AG09309 (cell line): ENCODE measurements at places on chromosomes 5 and 9.

DNA sequence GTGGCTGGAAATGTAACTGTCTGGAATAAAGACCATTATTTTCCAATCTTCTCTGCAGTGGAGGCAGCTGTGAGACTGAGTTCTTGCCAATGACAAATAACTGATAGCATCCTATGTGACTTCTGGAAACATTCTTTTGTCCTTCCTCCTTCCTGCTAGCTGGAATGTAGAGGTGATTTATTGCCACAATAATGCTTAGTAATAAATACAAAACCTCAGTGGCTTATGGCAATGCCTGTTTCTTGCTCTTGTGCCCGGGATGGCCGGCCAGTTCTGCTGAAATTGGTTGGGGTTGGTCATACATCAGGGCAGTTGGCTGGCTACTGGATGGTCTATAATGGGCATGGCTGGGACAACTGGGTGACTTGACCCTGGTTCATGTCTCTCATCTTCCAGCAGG, 12.2 kb upstream of the TEX48 start:
- no peak for DNase-seq

DNA sequence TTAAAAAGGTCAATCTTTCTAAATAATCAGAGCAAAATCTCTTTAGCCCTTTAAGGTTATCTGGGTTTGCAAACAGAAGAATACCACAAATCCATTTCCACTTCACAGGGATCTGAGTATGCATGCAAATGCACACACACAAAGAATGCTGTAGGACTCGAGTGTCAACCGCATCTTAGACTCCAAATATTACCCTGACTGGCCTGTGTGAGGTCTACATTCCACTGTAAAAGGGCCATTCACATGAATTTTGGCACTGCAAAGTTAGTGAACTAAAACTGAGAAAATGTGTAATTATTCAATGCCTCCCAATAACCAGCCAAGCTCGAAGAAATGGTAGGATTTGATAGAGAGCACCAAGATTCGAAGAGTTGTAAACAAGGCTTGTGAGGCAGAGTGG, 199.9 kb downstream of the AGTPBP1 start:
- DNase-seq, result no peak

DNA sequence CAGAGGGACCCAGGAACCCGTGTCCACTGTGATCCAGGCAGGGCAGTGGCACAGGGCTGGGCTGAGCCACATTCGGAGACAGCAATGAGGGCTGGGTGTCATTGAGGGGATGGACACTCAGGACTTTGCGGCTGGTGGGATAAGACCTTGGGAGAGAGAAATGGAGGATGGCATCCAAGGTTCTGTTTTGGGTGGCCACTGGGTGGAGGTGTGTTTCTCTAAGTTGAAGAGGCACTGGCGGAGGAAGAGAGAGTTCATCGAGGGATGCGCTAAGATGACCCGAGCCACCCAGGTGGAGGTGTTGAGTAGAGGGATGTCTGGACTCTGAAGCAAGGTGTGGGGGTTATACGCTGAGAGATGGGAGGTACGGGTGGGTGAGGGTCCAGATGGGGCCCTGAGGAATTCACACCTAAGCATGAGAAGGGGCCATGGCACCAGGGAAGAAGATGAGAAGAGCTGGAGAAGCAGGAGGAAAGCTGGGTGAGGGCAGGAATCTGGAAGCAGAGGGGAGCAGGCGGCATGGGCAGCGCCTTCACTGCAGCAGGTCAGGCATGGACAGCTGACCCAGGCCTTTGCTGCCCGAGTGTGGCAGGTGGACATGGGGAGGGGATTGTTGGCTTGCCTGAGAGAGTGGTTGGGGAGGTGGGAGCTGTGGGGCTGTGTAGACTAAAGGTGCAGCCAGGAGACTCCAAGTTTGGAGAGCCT, 2.5 kb upstream of the SLC25A48 start:
- no peak for DNase-seq

- DNase-seq, result no peak
These were observed 70.7 kb upstream of the RNF38 start for GRCh38 chr9:36470643-36471290.

DNA sequence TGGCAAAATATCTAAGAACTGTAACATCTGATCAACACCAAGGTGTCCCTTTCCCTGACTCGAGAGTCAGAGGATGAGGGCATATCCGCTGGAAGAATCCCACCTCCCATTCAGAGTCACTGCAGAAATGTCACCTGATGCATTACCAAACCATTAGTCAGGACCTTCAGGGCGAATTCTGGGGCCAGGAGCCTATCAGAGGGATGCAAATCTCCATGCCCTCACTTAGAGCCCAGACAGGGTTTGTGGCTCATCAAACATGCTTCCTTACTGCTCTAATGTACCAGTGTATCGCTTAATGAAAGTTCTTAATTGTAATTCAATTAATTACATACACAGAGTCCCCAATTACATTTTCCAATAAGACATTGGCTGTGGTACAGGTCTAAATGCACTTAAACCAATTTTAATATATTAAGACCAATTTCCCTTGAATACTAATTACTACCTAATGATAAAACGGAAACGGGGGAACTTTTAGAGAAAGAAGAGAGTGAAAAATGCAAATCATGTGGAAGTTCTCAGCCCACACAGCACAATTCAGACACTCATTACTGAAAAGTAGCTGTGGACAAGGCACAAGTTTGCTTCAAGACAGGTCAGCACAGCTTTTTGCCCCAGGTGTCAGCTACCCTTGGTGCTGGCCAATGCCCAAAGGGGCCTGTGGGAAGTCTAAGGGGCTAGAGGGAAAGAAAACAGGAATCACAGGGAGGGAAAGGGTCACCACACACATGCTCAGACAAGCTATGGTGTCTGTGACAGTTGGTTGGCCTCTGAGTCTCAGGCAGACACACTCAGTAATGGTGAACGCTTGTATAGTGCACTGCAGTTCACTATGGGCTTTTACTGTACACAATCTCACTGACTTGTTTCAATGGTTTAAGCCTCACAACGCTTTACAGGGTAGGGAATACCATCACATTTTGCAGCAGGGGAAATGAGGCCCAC, 211.6 kb downstream of the MAPKAP1 start:
- no peak for DNase-seq

GRCh38 chr9:107020040-107020530, 157.1 kb downstream of the ZNF462 start:
- peak; percentile 84 for DNase-seq

DNA sequence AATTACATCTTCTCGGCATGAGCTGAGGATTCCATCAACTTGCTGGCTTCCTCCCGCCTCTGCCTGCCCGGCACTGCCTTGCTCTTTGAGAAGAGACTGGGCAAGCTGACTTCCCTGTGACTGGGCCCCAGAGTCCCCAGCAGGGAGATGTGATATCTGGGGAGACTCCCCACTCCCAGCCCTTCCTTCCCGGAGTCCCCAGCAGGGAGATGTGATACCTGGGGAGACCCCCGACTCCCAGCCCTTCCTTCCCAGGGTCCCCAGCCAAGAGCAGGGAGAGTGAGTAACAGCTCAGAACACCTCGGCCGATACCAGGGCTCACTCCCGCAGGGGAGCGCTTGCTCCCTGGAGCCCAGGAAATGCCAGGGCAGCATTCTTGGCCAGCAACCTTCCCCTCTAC, 90.1 kb upstream of the NEURL1B start:
- no peak for DNase-seq

DNA sequence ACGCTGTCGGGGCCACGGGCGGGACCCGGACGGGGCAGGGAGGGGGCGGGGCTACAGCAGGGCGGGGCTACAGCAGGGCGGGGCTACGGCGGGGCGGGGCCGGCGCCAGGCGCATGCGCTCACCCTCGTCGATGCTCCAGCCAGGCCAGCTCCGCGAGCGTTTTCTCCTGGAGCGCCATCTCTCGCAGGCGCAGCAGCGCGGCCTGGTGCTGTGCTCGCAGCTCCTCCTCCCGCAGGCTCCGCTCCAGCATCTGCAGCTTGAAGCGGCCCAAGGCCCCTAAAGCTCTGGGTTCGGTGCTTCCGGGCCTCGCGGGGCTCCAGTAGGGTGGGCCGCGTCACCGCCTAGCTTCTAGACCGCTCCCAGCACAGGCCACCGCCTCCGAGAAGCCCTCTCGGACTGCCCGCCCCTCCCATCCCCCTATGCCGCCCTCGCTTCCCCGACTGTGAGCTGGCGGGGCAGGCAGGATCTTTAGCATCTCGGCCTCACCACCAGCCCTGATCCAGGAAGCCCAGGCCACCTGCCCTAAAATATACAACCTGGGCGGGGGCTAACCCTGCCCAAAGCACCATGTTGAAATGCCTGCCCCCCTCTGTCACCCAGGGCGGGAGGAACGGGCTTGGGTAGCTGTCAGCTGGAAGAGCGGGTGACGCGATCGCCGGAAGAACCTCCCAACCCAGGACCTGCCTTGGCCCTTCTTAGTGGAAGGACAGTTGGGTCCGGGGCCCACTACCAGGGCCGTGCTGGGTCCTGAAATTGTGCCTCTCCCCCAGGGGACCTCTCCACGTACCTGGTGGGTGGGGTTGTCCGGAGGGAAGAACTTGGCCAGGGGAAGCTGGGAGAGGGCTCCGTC, 21.9 kb upstream of the QSOX2 start:
- DNase-seq, result peak; percentile 21
